ENCODE measurements at places on chromosomes 5 and 9. TPM values are rescaled to one million over a fixed set of nuclear protein-coding genes. Genes with fewer than 3 reads are reported as not detected.

- no peak for DNase-seq
Measured at GRCh38 chr5:168590666-168591065, 11.5 kb upstream of the PANK3 start.

DNA sequence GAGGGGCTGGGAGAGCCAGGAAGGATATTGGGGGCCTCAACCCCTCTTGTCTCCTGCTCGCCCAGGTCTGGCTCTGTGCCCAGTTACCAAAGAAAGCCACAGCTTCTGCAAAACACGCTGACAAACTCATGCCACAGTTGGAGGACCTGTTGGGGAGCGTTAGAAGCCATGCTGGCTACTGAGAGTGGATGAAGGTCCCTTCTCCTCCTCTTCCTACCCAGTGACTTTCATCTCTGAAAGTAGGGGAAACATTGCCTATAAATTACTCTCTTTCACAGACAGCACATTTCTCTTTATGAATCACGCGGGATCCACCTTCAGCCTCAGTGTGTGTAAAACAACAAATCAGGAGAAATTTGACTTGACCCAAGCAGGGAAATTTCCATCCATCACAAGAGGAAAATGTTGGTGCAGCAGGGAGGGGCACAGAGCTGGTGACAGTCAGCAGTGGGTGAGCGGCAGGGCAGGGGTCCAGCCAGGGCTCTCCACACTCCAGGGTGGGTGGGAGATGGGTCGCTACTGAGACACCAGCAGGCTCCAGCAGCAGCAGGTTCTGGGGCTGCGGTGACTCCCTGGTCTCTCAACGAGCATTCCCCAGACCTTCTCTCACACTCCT, 181.9 kb downstream of the FGF18 start:
- DNase-seq, result no peak

DNA sequence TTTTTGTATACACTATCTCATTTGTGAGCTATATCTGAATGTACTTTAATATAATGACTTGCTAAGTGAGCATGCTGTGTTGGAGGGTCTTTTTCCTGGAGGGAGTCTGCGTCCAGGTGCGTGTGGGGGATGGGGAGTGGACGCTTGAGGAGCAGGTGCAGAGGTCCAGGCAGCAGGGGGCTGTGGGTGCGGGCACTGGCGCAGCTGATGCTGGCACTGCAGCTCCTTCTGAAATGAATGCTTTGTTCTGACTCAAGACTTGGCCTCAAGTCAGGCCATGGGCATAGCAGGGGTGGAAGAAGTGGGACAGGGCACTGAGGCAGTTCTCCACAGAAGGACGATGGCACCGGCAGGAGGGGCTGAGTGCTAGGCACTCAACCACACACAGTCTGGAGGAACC, 165.7 kb upstream of the IRX1 start:
- DNase-seq, result no peak

GRCh38 chr9:81207651-81208050, 481.7 kb downstream of the TLE1 start:
- DNase-seq, result no peak

DNA sequence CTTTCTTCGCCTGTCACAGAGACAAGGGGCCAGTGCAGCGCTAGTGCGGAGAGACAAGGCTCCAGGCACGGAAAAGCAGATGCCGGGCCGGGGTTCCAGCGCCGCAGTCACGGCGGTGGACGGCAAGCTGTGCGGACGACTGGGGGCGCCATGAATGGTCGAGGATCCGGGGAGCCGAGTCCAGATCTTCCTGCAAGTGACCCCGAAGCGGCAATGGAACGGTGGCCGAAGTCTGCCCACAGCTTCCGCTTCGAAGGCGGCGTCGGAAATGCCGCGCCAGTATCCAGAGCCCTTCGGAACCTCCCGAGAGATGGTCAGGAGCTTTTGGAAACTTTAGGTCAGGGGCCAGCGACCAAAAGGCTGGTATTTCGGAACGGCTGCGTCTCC, 601 bp upstream of the FAF2 start:
- no peak for DNase-seq

DNA sequence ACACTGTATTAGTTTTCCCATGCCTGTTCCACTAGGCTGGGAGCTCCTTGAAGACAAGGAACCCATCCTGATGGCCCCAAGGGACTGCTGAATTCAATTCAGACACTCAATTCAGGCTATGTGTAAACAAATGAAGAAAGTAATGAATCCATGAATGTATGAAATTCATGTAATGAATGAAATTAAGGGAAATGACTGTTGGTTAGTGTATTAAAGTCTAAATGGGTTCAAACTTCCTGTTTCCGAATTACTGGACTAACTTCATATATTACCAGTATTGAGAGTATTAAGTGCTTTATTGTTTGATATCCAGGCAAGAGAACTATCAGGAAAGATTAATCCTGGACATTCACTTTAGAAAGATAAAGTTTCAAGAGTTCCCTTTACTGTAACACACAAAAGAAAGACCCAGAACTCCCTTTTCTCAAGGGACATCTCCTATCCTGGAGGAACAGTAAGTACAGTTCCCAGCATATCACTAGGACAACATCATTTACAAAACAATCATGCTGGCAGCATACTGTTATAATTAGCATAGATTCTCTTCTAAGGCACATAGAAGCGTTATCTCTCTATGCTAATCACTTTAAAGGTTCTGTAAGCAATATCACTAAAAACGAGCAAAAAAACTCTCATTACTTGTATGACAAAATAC, 28.5 kb upstream of the IFNK start:
- DNase-seq, result no peak

GRCh38 chr9:20031836-20032235, 243.0 kb upstream of the SLC24A2 start:
- no peak for DNase-seq

Gene DEPDC1B
- total RNA-seq, result 12.2 TPM

Gene HTR1A
- total RNA-seq, result 20.4 TPM

Gene ZER1
- total RNA-seq, result 20.4 TPM

Gene C6
- total RNA-seq, result 0.41 TPM

Gene ZNF300
- 90.9 TPM for total RNA-seq

Data from frontal cortex (tissue), 4 donors.